ENCODE measurements at places on chromosomes 4 and X.
A peak's percentile ranks its signal among the peaks of the same experiment; 100 is the strongest.

GRCh38 chr4:154456240-154456639 lies 35.4 kb downstream of the DCHS2 start:
- no peak for DNase-seq

DNA sequence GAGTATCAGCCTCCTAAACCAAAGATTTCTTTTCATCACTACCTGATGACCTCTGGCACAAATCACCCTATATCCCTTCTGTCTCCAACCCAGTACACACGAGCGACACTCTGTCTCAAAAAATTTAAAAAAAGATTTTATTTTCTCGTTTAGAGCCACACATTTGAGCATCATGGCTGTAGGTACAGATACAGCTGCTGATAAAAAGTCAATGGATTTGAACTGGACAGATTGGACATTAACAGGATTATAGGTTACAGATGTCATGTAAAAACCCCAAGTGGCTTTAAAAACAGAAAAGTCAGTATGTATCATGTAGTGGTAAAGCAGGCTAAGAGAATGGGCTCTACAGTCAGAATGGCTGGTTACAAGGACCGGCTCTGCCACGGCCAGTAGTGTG lies 171.1 kb downstream of the SCFD2 start:
- DNase-seq, result no peak

DNA sequence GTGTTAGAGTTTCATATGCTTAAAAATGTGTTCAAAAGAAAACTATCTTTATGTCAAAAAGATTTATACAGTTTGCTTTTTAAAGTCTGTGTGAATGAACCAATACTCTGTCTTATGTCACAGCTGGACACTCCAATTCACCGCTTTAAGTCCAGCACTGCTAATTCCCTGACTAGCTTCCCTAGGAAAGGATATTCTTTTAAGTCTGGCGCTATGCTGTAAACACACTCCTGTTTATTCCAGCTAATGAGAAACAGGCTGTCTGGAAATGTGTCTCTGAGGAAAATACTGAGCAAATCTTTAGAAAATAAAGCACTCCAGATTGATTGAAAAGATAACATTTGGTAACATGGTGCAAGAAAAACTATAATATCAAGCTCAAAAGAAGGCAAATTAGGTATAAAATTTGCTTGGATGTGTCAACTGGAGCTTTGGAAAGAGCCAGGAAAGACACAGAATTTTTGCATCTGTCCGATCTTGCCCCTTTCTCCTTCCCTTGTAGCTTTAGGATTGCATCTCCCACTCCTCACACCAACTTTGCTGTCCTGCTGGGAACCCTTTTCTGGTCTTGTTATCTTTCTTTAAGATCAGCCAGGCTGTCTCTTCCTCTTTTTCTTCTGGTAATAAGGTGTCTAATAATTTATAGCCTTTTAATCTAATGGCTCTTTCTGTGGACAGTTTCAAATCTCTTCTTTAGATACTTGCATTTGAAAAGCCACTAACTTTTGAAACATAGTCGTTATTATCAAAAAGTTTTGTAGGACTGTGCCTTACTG lies 40.9 kb upstream of the VEGFC start:
- DNase-seq, result no peak

DNA sequence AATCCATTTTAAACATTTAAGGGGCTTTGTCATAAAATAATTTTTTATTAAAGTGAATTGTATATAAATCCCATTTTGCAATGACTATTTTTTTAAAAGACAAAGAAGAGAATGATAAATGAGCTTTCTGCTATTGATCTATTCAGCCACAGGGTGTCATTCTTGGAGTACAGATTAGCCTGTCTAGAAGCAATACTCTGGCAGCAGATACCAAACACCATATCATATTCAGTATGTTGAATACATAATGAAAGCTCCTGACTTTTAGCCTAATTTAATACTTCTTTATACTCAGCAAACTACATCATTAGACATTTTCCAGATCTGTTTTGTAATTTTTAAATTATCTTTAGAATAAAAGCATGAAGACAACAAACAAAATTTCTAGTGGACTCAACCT lies 496.3 kb downstream of the PDGFC start:
- no peak for DNase-seq

GRCh38 chr4:90727938-90728337 lies 600.7 kb downstream of the CCSER1 start:
- no peak for DNase-seq

DNA sequence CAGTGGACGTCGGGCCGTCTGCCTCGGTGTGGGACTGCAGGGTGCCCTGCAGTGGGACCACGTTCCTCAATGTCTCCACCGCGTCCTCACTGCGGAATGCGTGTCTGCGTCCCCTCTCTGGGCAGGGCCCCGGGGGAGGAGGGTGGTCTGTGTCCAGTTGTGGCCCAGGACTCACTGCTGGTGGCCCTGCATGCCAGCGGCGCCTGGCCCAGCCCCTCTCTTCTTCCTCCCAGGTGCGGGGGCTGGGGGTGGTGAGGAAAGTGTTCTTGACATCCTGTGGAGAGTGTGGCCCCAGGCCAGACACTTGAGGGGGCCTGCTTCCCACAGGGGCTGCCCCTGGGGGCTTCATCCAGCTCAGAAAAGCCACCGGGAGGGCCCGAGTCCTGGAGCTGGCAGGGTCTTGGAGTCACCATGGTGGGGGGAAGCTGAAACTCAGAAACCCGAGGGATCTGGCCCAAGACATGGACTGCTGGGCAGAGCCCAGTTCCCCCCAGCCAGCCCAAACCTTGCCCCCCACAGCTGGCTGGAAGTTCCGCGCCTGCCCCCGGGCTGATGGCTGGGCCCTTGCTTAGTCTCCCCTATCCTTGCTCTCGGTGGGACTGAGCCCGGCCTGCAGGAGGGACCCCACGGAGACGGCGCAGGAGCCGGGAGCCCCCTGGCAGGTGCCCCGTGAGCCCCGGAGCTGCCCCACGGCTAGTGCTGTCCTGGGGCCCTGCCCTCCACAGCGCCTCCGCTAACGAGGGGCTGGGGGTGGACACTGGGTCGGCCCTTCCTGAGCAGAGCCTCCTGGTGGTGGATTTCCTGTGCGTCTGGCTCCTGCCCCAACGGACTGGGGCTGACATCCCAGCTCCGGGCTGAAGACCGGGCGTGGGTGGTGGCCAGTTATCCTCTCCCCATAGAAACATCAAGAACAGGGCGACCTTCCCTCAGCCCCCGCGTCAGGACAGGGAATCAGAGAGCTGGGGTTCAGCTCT lies 2.9 kb downstream of the DOK7 start:
- no peak for DNase-seq

DNA sequence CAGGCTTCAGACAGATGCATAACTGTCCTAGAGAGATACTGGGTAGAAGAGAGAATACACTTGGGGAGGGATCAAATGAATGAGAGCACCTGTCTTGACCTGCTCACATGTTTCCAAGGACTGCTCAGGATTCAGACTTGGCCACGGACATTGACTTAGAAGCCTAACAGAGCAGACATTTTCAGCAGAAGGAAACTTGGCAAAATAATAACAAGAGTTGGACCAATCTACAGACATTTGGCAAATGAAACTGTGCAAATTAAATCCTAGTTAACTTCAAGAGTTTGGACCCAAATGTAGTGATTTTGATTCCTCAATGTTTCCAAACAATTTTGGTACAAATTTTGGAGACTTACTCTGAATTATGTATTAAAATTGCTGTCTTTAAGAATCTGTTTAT lies 223.9 kb downstream of the CAMK2D start:
- peak; percentile 2 for DNase-seq

GRCh38 chr4:972651-973424 lies 531 bp downstream of the DGKQ start:
- no peak for DNase-seq

- no peak for DNase-seq
Measured at GRCh38 chr4:3612281-3612680, 80.1 kb upstream of the LRPAP1 start.

GRCh38 chr4:155377276-155377675 lies 511 bp upstream of the MAP9 start:
- DNase-seq, result no peak

- no peak for DNase-seq
Measured at GRCh38 chr4:93334003-93334402, 494.6 kb upstream of the ATOH1 start.

- no peak for DNase-seq
Measured at GRCh38 chrX:1152090-1152489, 60.4 kb downstream of the CRLF2 start.

GRCh38 chr4:77184974-77185373 lies 28.0 kb downstream of the CCNG2 start:
- no peak for DNase-seq

- no peak for DNase-seq
Measured at GRCh38 chr4:9898596-9899305, 117.3 kb downstream of the DRD5 start.

GRCh38 chrX:34300871-34301270 lies 168.8 kb upstream of the FAM47A start:
- no peak for DNase-seq

GRCh38 chrX:131841496-131842437 lies 181.3 kb upstream of the STK26 start:
- DNase-seq, result peak; percentile 0

DNA sequence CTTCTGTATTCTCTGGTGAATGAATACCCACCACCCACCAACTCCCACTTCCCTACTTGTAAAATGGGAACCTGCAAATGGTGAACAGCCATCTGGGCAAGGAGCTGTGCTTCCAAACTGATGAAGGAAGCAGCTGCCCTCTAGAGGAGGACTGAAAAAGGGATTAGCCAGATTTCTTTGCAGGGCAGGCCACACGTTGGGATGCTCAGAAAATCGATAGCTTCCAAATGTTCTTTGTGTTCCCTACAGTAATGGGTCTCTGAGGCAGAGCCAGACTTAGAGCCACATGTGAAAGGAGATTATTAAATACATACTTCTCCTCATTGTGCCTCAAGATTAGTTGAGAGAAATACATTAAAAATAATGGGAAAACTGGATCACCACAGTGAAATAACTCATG lies 39.3 kb upstream of the LPAR4 start:
- DNase-seq, result no peak

DNA sequence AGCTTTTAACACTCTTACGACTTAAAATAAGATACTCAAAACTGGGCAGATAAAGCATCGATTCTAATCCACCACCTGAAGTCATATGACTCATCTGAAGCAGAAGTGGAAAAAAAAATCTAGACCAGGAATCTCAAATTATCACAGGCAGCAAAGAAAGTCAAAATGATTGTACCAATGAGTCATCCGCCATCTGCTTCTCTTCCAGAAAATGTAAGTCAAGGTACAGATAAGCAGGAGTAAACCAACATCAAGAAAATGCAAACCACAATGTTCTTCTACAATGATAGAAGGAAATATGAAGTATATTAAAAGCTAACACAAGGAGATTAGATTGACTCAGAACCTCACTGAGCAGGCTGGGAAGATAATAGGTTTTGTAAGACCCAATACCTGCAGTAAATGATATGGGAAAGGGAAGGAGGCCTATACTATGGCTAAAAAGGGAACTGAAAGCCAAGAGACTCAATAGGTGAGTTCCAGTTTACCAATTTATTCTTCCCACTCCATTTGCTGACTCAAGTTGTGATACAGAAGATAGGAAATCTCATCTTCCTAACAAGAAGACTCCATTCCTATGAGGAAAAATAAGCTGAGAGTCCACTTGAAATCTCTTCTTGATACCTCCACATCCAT lies 88.4 kb upstream of the TET2 start:
- DNase-seq, result no peak

GRCh38 chrX:137982472-137983172 lies 416.7 kb downstream of the ZIC3 start:
- DNase-seq, result no peak

- DNase-seq, result no peak
Measured at GRCh38 chr4:2353222-2354107, 65.0 kb downstream of the ZFYVE28 start.

DNA sequence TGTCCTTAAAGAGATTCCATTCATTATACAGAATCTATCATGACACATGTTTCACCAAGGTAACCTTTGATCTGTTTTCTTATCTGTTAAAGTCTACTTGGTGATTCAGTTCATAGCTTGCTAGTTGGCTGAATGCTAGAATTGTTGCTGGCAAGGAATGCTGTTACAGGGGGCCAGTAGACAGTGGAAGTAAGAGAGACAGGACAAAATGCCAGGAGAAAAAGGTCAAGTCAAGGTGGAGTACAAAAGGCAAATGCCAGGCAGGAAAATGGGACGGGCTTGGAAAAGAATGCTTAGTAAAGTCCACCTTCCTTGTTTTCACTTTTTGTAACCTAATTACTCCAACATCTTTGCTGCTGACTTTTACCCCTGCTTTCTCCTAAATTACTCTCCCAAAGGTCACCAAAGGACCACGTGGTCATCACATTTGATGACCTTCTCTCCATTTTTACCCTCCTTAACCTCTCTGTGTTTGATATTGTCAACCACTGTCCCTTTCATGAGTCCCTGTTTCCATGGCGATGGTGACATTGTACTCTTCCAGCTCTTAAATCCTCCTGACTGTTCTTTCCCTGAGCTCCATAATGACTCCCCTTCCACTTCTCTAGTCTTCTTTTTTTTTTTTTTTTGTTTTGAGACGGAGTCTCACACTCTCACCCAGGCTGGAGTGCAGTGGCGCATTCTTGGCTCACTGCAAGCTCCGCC lies 24.5 kb upstream of the TAPT1 start:
- DNase-seq, result no peak

DNA sequence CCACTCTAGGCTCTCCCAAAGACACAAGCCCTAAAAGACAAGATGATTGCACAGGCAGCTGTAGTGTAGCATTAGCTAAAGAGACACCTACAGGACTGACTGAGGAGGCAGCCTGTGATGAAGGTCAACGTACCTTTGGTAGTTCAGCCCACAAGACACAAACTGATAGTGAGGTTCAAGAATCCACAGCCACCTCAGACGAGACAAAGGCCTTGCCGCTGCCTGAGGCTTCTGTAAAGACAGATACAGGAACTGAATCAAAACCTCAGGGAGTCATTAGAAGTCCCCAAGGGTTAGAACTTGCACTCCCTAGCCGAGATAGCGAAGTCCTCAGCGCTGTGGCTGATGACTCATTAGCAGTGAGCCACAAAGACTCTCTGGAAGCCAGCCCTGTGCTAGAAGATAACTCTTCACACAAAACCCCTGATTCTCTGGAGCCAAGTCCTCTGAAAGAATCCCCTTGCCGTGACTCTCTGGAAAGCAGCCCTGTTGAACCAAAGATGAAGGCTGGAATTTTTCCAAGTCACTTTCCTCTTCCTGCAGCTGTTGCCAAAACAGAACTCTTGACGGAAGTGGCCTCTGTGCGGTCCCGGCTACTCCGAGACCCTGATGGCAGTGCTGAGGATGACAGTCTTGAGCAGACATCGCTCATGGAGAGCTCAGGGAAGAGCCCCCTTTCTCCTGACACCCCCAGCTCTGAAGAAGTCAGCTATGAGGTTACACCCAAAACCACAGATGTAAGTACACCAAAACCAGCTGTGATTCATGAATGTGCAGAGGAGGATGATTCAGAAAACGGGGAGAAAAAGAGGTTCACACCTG lies 306.3 kb downstream of the ANK2 start:
- no peak for DNase-seq

Data from hypothalamus (tissue), 51 donors.